Right atrium auricular region (tissue), 2 donors: ENCODE measurements at places on chromosomes 6 and 20. TPM values are rescaled to one million over a fixed set of nuclear protein-coding genes. Genes with fewer than 3 reads are reported as not detected.

DNA sequence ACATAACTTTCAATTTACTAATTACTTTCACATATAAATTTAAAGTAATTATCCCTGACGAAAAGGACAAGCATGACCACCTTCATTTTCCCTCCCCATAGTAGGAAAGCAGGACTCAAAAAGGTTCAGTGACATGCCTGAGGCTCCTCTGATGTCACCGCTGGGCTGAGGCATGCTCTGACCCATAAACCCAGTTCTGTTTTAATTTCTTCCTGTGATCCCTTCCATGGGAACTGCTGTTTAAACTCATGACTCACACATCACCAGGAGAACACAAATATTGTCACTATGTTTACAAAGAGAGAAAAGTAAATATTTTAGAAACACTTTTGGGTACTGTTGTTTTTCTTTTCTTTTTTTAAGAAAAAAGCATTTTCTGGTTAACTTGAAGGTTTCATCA, 38.0 kb upstream of the NR2E1 start:
- H3K4me1 ChIP-seq, result no peaks in the 10 kb centered on the region
- H3K36me3 ChIP-seq, result no peaks in the 10 kb centered on the region
- DNase-seq, result no peak
- H3K27me3 ChIP-seq, result no peaks in the 10 kb centered on the region

DNA sequence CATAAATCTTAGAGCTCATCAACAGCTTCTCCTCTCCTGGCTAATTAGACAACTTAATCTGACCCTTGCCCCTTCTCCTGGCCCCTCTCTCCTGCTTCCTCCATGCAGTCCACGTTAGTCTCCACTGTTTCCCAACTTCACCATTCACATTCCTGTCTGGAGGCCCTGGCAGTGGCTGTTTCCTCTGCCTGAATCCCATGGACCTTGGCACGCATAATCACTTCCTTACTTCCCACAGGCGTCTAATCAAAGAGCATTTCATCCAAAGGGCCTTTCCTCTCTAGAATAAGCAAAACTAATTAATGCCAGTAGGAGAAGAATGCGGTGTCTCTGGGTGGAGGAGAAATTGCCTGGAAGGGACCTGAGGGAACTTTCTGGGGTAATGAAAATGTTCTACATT, 16.4 kb upstream of the XRN2 start:
- no peak overlapping the region for H3K4me3 ChIP-seq
- no peaks in the 10 kb centered on the region for H3K4me1 ChIP-seq
- no peaks in the 10 kb centered on the region for H3K27me3 ChIP-seq
- no peak overlapping the region for H3K27ac ChIP-seq

GRCh38 chr6:40000964-40001515, 66.8 kb upstream of the MOCS1 start:
- H3K27ac ChIP-seq, result no peak overlapping the region
- H3K27me3 ChIP-seq, result no peaks in the 10 kb centered on the region
- no peaks in the 10 kb centered on the region for H3K4me1 ChIP-seq
- H3K36me3 ChIP-seq, result no peaks in the 10 kb centered on the region
- no peak overlapping the region for H3K4me3 ChIP-seq
- DNase-seq, result no peak

DNA sequence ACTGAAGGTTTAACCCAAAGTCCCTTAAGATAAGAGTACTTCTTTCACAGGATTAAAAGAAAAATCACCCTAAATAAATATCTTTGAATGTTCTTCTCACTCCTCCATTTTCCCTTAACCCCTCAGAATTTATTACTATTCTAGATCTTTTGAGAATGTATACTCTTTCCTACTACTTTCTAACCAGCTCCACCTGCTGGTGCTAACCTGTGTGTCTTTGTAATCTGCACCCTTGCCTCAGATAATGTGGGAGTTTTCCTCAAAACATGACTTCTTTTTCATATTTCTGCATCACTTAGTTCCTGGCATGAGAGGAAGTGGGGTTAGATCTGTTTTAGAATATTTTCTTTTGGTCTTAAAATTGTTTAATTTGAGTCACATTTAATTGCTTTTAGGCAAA, 394.2 kb downstream of the BMP2 start:
- no peak overlapping the region for H3K4me3 ChIP-seq
- H3K4me1 ChIP-seq, result no peaks in the 10 kb centered on the region
- no peaks in the 10 kb centered on the region for H3K27me3 ChIP-seq
- no peaks in the 10 kb centered on the region for H3K36me3 ChIP-seq
- DNase-seq, result no peak

DNA sequence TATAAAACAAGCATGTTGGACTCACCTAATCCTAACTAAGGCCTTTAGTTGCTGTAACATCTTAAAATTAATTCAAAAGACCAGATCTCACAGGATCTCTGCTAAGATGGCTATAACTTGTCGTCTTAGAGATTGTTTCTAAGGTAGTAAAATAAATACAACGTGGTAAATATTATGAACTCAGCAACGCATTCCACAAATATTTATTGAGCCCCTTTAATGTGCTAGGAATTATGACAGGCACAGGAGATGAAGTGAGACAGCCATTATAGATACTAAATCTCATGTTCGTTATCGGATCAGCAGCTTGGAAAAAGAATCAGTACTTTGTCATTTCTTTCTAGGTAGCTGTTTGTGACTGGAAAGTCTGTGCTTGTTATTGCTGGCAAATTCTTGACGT, 20.9 kb upstream of the MCM3 start:
- H3K4me3 ChIP-seq, result no peak overlapping the region
- H3K27me3 ChIP-seq, result no peaks in the 10 kb centered on the region
- no peaks in the 10 kb centered on the region for H3K36me3 ChIP-seq
- DNase-seq, result no peak

GRCh38 chr6:119463081-119463626, 113.6 kb upstream of the MAN1A1 start:
- no peak overlapping the region for H3K27ac ChIP-seq
- no peak overlapping the region for H3K4me3 ChIP-seq
- no peaks in the 10 kb centered on the region for H3K4me1 ChIP-seq
- H3K36me3 ChIP-seq, result no peaks in the 10 kb centered on the region
- H3K27me3 ChIP-seq, result no peaks in the 10 kb centered on the region

- H3K4me1 ChIP-seq, result no peaks in the 10 kb centered on the region
- H3K27ac ChIP-seq, result peak overlapping the region; percentile 58
- no peak overlapping the region for H3K4me3 ChIP-seq
- H3K36me3 ChIP-seq, result peaks cover 6% of the 10 kb centered on the region
- DNase-seq, result no peak
- H3K27me3 ChIP-seq, result no peaks in the 10 kb centered on the region
Observed at GRCh38 chr20:44302026-44302669, 8.9 kb downstream of the FITM2 start.

GRCh38 chr6:91694016-91694654, 1107.3 kb upstream of the MAP3K7 start:
- no peak for DNase-seq
- H3K27ac ChIP-seq, result no peak overlapping the region
- H3K36me3 ChIP-seq, result no peaks in the 10 kb centered on the region
- no peaks in the 10 kb centered on the region for H3K27me3 ChIP-seq
- no peak overlapping the region for H3K4me3 ChIP-seq

- peak overlapping the region; percentile 67 for H3K27ac ChIP-seq
Observed at GRCh38 chr20:25310921-25311728, 63.2 kb downstream of the PYGB start.

DNA sequence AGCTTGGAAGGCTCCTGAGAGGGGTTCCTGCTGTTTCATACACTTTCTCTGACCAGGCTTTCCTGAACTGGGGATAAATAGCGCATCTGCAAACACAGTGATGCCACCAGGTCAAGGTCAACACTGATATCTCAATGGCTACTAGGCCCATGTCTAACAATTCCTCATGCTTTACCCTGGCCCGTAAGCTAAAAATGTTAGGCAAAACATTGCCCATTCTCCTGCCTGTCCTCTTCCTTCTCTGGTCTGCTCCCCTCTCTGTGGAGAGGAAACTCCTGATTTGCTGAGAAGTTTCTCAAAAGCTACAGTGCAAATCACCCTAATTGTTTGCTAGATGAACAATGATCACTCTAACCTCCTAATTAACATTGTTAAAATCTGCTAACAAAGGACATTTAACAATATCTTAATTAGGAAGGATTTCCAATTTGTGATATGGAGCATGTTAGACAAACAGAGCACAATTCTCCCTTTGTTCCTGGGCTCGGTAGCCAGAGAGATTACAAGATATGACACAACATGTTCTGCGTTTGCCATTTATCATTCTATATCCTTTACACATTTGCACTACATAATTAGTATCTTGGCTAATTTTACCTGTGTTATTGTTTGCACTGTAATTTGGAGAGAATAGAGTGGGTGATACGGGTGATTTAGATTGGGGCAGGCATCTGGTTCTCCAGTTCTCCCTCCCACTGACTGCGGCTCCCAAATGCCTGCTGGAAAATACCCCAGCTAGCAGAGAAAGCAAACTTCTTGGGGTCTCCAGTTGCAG, 266.8 kb downstream of the CD83 start:
- no peaks in the 10 kb centered on the region for H3K36me3 ChIP-seq
- H3K4me1 ChIP-seq, result no peaks in the 10 kb centered on the region
- no peak for DNase-seq

- H3K36me3 ChIP-seq, result no peaks in the 10 kb centered on the region
- H3K4me3 ChIP-seq, result no peak overlapping the region
- DNase-seq, result no peak
- no peak overlapping the region for H3K27ac ChIP-seq
- peaks cover 47% of the 10 kb centered on the region for H3K27me3 ChIP-seq
- H3K4me1 ChIP-seq, result no peaks in the 10 kb centered on the region
Observed at GRCh38 chr20:22572491-22572890, 11.9 kb downstream of the FOXA2 start.

DNA sequence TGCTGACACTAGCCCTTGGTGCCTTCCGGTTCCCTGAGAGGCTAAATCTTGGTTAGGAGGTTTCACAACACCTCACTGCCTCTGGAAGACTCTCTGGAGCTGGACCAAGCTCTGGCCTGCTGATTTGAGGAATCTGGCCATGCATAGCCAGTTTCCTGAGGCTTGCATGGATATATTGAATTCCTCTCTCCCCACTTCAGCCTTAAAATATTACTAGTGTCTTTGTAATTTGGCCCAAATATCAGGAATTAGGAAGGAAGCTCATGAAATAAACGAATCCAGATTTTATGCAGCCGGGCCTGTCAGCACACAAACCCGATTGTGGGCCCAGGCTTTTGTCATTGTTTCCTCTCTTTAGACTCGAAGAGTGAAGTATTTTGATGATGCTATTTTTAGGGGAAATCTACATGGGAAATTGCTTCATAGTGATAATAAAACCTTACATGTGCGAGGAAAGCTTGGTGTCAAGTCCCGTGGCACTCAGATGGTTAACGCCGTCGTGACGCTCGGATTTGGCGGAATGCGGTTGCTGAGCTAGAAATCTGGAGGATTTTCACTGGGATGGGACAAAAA, 144.4 kb downstream of the PHACTR3 start:
- DNase-seq, result no peak
- no peaks in the 10 kb centered on the region for H3K36me3 ChIP-seq
- H3K27me3 ChIP-seq, result no peaks in the 10 kb centered on the region
- peaks cover 43% of the 10 kb centered on the region for H3K4me1 ChIP-seq
- H3K27ac ChIP-seq, result peak overlapping the region; percentile 26

DNA sequence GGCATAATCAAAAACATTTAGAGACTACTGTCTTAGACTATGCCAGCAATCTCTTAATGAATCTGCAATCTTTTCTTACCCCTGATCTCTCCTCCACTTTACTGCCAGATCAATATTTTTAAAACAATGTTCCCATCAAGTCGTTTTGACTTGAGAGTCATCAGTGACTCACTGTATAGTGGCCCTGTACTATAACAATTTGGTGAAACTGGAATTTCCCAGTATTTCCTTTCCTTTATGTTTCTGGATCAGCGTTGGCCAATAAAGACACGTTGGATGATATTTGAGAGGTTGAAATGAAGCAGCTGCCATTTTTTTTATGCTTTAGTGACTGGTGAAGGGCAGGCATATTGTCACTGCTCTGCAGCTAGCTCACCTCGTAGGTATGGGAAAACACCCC, 10.1 kb upstream of the SMIM13 start:
- H3K36me3 ChIP-seq, result no peaks in the 10 kb centered on the region
- H3K4me1 ChIP-seq, result no peaks in the 10 kb centered on the region
- no peak for DNase-seq
- H3K27ac ChIP-seq, result no peak overlapping the region
- H3K4me3 ChIP-seq, result no peak overlapping the region

- H3K27ac ChIP-seq, result no peak overlapping the region
- H3K4me1 ChIP-seq, result no peaks in the 10 kb centered on the region
- H3K27me3 ChIP-seq, result no peaks in the 10 kb centered on the region
- no peak for DNase-seq
Observed at GRCh38 chr20:50601511-50602431, 89.6 kb downstream of the RIPOR3 start.

DNA sequence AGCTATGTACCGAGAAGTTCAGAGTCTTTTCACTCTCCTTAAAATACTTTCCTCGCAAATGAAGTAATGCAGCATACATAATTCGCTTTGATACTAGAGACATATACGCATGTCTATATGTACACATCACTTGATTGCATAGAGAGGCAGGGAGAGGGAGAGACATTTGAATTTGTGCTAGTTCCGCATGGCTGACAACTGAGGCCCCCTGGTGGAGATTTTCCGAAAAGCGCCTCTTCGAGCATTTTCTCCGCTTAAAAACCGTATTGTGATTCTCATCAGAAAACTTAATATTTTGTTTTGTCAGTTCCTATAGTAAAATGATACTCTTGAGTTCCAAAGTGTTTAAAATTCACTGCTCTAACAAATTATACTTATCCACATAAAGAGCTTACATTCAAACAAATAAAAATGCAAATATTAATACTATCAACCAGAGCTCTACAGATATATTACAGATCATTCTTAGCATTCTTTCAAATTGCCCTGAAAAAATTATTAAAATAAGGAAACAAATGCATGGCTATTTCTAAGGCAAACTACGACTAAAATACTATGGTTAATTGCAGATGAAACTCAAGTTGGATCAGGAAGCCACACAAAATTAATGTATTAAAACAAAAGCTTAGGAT, 637 bp downstream of the MYLK4 start:
- peak; percentile 76 for DNase-seq
- no peak overlapping the region for H3K27ac ChIP-seq
- no peaks in the 10 kb centered on the region for H3K27me3 ChIP-seq
- H3K4me3 ChIP-seq, result no peak overlapping the region

Gene OLIG3
- not detected for total RNA-seq

Gene RAET1L
- not detected for total RNA-seq

Gene TMEM200A
- not detected for total RNA-seq

Gene SLC26A8
- not detected for total RNA-seq

Gene MACROD2
- 0.94 TPM for total RNA-seq

Gene BEND6
- 5.9 TPM for total RNA-seq

Gene EYA2
- total RNA-seq, result 0.30 TPM
